Erythroblast (primary cell): ENCODE measurements at places on chromosomes 7 and 10.

GRCh38 chr10:72114706-72115450, 26.5 kb upstream of the SPOCK2 start:
- DNase-seq, result no peak

GRCh38 chr7:110534241-110534931, 556.5 kb upstream of the LRRN3 start:
- DNase-seq, result peak; percentile 46

GRCh38 chr7:14717816-14718215, 184.7 kb downstream of the DGKB start:
- DNase-seq, result no peak

GRCh38 chr10:114561008-114561523, 97.0 kb downstream of the ABLIM1 start:
- no peak for DNase-seq

DNA sequence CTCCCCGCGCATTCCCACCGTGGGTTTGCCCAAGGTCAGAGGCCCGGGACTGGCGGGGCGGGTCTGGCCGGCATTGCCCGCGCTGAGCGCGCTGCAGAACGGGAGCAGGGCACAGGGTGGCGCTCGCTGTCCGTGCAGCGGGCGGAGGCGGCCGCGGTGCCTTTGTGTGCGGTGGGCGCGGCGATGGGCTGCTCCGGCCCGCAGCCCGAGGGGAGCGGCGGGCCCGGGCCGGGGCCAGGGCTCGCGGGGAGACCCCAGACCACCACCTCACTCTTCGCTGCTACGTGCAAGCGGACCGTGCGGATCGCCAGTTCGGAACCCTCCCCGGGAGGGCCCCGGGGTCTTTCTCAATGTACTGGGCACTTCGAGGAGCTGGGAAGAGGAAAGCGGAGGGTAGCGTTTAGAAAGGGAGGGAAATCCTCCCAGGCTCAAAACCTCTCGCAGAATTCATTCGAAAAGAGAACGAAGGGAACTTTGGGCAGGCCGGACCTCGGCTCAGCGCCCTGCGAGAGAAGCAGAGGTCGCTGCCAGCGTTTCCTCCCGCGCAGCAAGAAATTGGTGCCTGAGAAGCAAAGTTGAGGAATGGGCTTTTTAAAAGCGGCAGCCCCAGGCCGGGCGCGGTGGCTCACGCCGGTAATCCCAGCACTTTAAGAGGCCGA, 8.5 kb downstream of the SP8 start:
- DNase-seq, result peak; percentile 60

GRCh38 chr10:113024930-113025329, 74.9 kb downstream of the TCF7L2 start:
- DNase-seq, result no peak
